ENCODE measurements at places on chromosomes 11 and 22.
A peak's percentile ranks its signal among the peaks of the same experiment; 100 is the strongest.

GRCh38 chr11:69087133-69087524 is 38.4 kb downstream of the TPCN2 start:
- DNase-seq = no peak

GRCh38 chr11:38274031-38274430 is 1676.0 kb upstream of the RAG2 start:
- DNase-seq = no peak

DNA sequence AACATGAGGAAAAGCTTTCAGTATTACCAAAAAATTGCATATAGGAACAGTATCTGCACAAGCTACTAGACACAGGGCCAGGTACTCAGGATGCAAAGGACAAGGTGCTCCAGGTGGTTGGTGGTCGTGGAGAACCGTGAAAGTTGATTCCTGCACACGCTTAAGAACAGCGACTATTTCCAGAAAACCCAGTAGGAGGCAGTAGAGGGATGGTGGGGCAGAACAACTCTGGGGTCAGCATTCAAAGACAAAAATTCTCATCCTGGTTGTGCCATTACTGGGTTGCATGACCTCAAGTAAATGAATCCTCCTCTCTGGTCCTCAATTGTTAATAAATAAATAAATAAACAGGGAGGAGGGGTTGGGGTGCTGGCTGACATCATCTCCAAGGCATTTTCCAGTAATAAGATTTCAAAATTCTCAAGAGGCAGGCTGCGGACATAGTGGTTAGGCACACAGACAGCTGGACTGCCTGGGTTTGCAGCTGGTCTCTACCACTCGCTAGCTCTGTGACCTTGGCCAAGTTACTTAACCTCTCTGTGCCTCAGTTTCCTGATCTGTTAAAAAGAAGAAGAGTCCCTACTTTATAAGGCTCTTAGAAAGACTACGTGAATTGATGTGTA is 89.6 kb downstream of the ISX start:
- DNase-seq = no peak

GRCh38 chr11:34034053-34034452 is 17.5 kb upstream of the CAPRIN1 start:
- DNase-seq = no peak

DNA sequence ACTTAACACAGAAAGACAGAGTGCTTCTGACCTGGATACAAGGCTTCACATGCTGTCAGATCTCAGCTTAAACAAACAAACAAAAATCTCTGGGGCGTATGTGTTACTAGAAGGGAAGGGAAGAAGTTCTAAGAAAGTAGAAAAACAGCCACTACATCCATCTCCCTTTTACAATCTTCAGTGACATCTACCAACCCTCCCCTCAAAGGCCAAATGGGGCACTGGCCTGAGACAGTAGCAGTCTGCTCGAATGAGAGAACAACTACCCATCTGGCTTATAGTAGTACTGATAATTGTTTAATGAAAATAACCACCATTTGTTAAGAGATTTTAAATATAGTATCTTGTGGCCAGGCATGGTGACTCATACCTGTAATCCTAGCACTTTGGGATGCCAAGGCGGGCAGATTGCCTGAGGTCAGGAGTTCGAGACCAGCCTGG is 29.4 kb downstream of the CCDC83 start:
- no peak for DNase-seq

DNA sequence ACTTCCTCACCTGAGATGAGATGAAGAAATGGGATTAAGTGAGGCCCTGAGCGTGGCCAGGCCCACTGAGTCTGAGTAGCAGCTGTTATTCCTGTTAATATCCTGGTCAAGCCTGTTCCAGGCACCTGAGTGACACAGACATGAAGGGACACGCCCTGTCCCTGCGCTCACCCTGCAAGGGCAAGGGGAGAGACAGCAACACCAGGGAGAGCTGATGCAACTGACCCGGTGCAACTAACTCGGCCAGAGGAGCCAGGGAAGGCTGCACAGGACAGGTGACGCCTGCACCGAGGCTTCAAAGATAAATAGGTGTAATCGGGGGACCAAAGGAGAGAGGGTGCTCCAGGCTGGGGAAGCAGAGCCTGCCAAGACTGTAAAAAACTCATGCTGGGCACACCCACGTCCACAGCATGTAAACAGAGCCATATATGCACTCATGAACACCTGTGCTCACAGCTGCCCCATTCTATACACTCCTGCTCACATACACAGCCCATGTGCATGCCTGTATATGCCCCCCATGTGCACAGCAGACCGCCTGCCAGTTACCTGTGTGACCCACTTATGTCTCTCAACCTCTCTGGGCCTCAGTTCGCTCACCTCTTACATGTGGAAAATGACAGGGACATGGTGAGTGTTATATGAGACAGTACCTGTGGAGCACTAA is 22.8 kb upstream of the GCAT start:
- DNase-seq = no peak

DNA sequence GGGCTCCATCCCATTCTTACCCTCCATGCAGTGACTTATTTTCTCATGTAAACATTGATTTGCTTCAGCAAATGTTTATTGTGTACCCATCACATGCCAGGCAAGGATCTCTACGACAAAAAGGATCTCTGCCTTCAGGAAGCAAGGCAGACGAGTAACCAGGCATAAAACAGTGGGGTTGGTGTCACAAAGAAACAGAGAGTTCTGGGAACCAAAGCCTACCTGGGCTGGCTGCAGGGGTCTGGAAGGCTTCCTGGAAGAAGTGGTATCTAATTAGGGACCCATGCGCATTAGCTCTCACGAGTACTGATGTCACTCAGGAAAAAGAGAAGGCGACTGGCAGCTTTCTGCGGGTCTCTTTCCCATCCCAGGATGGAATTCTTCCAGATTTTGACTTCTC is 44.5 kb downstream of the KIAA1671 start:
- DNase-seq = no peak

DNA sequence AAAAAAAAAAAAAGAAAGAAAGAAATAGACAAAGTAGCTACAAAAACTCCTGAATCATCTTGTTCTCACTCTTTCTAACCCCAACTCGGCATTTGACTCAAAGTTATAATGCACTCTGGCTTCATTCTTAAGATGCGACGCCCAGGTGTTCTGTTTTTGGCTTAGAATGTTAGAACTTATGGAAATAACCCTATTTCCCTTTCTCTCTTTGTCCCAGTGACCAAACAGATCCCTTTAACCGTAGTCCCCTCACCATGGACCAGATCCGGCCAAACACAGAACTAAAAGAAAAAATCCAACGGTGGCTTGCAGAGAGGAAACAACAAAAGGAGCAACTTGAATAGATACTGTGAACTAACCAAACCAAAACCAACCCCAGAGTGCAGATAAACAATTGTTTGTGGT is 5.3 kb upstream of the ATP5MG start:
- DNase-seq = no peak

- DNase-seq = no peak
Measured at GRCh38 chr11:134004496-134005172, 47.9 kb upstream of the IGSF9B start.

GRCh38 chr11:103499710-103500340 is 390.6 kb downstream of the DYNC2H1 start:
- no peak for DNase-seq

GRCh38 chr22:46106279-46107022 is 43.9 kb upstream of the PPARA start:
- DNase-seq = no peak

DNA sequence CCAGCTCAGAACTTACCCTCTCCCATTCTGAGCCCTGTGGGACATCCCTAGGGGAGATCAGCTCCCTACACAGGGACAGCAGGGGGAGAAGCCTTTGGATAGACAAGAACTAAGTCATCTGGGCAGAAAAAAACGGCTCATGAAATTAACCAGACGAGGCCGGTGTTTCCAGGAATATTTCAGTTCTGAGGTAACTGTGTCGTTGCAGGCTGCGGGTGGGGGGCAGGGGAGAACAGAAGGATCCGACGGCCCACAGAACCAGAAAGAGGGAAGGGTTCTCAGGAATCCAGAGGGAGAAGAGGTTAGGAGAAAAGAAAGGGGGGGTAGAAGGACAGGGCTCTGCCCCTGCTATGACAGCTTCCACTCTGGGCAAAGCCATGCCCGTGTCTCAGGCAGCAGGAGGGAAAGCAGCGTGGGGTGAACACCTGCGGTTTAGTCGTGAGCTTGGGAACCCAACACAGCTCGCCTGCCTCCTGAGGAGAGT is 3.6 kb downstream of the CLCF1 start:
- DNase-seq = no peak

DNA sequence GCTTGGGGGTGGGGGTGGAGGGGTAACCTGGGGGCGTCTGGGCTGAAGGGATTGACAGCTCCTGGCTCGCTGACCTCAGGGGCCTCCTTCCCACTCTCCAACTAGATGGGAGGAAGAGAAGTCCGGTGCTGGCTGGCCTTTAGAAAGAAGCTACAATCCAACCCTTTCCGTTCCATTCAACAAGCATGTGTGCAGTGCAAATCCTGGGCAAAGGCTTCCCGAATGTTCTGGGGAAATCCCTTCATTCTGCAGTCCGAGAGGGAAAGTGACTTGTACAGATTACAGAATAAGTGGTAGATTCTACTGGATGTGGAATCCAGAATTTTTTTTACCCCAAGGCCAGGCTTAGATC is 149.9 kb downstream of the FEZ1 start:
- no peak for DNase-seq

DNA sequence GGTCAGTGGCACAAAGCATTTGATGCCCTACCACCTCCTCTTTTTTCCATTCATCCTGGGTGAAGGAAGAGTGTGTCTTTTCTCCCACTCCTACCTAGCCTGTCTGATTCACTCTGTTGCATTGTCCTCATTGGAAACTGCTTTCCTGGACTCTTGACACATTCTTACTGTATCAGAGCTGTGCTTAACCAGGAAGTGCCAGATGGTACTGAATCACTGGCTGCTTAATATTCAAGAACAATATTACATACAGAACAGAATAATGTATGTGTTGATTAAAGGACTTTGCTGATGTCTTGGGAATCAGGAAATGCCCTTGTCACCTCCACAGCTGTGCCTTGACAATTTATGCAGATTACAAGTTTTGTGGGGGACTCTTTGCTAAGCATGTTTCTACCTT is 44.4 kb downstream of the SVIP start:
- no peak for DNase-seq

- DNase-seq = no peak
Measured at GRCh38 chr22:38026130-38027111, 30.8 kb upstream of the PICK1 start.

DNA sequence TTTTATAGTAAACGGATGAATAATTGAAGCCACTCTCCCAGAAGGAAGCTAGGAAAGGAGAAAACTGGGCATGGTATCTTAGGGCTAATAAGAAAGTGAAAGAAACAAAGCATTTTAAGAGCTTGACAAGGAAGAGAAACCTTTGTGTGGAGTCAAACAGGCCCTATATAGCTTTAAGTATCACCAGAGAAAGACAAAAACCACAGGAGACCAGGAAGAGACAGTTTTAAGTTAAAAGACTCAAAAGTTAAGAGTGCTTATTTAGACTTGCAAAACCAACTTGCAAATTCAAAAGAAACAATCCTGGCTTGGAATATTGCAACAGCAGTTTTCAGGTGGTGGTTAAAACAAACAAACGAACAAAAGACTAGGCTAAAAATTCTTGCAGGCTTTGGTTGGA is 3.4 kb downstream of the PAK1 start:
- DNase-seq = no peak

DNA sequence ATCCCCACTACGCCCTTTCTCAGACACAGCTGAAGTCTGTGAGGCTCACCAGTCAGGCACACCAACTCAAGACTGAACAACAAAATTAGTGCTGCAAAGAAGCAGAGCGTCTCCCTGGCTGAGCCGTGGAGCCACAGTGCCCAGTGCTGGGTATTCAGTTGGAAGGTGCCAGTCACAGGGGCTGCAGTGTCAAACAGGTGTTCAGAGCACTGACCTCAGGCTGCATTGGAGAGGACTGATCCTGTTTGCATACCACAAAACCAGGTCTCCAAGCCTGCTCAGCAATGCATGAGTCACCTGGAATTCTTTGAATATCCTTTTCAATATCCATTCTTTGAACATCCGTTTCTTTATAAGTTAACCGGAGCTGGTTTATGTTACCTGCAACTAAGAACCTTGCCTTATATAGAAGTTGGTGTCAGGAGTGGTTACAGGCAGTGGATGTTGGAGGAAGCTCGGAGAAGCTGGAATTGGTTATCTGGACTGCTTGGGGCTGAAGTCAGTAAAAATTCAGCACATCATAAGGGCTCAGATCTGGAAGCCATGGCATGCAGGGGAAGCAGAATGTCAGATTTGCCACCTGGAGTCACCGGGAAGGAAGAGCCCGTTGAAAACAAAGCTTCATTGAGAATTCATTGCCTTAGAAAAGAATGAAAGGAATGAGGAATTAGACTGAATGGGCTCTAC is 30.3 kb downstream of the PDGFB start:
- no peak for DNase-seq

GRCh38 chr11:61890529-61891330 is 615 bp downstream of the FADS3 start:
- peak; percentile 60 for DNase-seq
